ENCODE measurements at places on chromosomes 3 and 15.
A peak's percentile ranks its signal among the peaks of the same experiment; 100 is the strongest.

DNA sequence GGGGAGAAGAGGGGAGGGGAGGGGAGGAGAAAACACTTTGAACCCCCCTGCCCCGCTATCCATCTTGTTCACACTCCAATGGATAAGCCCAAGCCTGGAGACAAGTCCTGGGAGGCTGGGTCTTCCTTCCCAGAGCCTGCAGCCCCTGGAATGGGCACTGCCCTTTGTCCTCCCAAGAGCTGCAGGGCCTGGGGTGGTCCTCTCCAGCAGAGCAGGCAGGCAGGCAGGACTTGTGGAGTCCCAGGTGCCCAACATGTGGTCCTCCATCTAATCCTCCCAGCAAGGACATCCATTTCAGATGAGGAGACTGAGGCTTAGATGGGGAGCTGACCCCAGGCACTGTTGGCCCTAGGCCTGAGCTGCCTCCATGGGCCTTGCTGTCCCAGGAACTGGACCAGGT is 10.4 kb upstream of the MESP2 start:
- DNase-seq = no peak

GRCh38 chr3:124907957-124908356 is 20.8 kb upstream of the ITGB5 start:
- no peak for DNase-seq

DNA sequence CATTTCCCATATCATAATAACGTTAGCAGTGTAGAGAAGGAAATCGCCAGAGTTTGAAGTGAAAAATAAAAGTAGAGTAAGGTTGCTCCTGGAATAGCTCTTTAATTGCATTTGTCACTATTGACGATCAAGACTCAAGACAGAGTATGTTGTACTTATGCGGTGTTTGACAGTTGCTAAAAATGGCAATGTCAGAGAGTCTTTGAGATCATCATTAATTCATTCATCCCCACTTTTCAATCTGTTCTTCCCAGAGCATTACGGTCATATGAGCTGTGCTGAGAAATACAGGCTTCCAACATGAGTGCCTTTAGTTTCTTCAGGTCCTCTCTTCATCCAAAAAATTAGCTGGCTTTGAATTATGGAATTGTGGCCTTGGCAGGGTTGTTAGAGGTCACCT is 173.8 kb upstream of the CHRM5 start:
- DNase-seq = no peak

- no peak for DNase-seq
These were observed 35.1 kb upstream of the EIF3J start for GRCh38 chr15:44501768-44502366.

GRCh38 chr3:125139386-125139785 is 73.2 kb downstream of the SLC12A8 start:
- no peak for DNase-seq

DNA sequence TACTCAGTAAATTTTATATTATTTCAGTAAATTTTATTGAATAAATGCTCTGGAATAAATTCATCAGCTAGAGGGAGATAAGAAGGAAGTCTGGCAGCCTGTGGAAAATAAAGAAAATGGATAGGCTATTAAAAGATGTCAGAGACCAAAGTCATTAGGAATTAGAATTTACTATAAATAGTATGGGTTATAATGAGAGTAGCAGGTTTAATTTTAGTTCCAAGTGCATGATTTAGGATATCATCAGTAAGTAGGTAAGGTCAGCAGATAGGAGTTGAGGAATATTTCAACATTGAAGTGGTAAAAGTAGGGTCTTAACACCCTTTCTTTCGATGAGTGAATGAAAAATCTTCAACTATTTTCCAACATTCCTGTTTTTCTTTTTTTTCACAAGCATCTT is 64.6 kb downstream of the SNRPN start:
- DNase-seq = no peak

- DNase-seq = no peak
These were observed 508.5 kb upstream of the ATP11B start for GRCh38 chr3:182284793-182285192.

DNA sequence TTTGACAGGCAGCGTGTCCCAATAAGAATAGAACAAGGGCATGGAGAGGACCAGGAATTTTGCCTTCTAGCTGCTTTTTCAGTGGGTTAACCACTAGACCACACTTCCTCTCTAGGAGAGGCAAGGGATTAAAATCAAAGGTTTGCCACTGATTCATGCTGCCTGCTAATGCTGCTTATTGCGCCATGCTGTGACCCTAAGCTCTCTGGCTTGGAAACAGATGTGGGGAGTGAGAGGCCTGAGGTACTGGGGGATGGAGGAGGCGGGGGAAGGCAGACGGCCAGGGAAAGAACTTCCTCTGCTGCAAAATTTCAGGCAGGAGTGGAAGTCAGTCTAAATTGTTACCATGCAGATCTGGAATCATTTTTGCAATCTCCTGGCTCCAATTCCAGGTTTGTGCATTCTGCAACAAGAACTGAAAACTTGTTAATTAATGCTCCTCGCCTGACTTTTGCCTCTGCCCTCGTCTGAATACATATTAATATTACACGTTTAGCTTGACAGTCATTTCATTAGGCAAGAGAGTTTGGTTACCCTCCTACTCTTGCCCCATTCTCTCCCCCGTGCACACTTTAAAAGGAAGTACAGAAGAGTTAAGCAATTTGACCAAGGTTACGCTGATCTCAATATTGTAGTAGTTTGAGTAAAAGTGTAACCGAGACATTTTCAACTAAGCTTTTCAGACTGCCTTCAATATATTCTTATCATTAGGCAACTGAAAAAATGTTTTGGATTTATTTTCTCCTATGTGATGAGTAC is 121.7 kb upstream of the SPRED1 start:
- no peak for DNase-seq

DNA sequence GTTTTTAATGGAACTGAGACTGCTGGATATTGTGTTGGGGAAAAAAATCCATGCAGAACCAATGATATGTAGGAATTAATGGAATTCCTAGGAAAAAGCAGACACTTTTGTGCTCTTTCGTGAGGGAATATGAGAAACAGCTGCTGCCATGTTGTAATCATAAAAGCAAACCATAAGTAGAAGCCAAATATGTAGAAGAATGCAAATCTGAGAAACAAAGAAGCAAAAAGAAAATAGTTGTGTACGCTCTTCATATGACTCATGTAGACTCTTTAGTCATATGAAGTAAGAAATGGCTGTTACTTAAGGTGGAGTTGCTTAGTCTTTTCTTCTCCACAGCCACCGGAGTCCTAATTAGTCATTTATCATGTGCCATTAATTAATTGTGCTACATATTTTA is 298.6 kb upstream of the ZNF717 start:
- no peak for DNase-seq

DNA sequence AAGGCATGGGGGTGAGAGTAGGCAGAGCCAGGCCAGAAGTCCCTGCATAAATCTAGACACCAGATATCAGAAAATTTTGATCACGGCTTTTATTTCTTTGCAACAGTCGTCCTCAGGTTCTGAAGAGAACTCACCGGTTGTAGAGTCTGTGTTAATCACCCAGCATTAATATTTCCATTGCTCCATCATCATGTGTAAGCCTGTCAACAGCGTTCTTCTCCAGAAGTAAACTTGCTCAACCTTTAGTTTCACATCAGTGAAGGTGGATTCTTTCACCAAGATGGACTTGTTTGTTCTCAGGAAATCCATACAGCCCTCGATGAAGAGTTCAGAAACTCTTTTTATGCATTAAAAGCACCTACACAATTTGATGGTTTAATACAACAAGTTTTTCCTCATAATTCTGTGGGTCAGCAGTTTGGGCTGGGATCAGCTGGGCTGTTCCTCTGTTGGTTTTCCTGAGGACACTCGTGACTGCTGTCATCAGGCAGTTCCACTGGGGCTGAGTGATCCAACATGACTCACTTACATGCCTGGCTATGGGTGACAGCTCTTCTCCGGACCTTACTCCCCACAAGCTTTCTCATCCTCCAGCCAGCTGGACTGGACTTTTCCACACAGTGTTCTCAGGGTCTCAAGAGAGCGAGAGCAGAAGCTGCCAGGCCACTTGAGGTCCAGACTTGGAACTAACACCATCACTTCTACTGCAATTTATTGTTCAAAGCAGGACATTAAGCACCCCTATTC is 303.4 kb downstream of the ZNF621 start:
- DNase-seq = no peak

DNA sequence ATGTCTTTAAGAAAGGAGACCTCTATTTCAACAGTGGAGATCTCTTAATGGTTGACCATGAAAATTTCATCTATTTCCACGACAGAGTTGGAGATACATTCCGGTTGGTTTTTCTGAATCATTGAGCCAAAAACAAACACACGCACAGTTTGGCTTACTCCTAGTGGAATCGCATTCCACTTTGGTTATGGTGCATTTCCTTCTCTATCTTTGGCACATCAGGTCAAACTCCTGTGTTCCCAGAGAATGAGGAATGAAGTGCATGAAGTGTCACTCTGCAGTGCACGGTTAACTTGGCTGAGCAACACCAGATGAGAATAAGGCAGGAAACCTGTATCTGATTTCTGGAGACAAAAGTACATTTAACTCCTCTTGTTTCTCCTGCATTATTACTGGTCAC is 38.5 kb downstream of the HDC start:
- DNase-seq = no peak

- no peak for DNase-seq
These were observed 404.2 kb upstream of the CDIN1 start for GRCh38 chr15:36175186-36175740.

GRCh38 chr3:16604887-16605602 is at the start of gene DAZL:
Gene DAZL (minus strand): TSS chr3:16605423. CDS start chr3:16605205, 218 bp downstream.
- no peak for DNase-seq

DNA sequence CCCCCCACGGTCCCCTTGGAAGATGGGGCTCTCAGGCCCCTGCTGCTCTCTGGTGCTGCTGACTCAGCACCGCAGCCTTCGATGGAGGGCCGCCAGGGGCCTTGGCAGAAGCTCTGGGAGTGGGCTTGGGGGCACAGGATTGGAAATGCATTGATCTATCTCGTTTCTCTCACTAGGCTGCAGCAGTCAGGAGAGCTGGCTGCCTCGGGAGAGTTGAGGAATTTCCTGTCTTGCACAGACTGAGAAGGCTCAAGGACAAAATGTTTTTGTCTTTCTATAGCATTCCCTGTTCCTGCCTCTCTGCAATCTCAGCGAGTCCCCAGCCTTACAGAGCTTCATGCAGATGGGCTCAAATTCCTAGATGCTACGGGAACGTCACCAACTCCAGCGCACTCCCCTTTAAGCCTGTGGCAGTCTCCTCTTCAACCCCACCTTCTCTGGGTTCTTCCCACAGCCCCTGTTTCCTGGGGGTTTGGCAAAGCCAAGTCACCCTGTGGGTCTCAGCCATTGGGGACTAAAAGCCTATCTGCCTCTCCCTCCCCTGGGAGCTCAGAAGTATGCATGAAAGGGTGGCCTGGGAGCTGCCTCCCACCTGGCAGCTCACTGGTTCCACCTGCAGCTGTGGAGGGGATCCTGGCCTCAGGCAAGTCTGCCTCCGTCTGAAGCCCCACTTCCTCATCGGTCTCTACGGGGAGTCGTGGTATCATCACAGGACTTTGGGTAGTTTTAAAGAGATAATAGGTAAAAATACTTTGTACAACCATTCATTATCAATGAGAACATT is 127.4 kb upstream of the HACD2 start:
- DNase-seq = no peak

DNA sequence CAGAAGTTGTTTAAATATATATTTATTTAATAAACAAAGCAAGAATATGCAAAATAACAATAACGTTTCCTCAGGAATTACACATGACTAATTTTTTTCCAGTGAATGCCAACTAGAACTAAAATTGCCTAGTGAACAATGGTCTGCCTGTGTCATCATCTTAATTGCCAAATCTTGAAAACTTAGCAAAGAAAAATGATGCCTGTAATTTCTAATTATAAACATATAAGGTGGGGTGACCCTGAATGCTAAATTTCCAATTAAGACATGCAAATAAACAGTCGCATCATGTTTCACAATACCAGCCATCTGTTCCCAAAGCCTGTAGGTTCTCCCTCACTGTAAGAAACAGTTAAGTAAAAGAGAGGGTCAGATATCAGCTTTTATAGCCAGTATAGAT is 67.6 kb upstream of the PLCL2 start:
- no peak for DNase-seq

GRCh38 chr15:47362118-47362905 is 355.0 kb upstream of the SEMA6D start:
- DNase-seq = no peak

GRCh38 chr3:128316481-128316891 is 150.2 kb downstream of the DNAJB8 start:
- DNase-seq = peak; percentile 38

DNA sequence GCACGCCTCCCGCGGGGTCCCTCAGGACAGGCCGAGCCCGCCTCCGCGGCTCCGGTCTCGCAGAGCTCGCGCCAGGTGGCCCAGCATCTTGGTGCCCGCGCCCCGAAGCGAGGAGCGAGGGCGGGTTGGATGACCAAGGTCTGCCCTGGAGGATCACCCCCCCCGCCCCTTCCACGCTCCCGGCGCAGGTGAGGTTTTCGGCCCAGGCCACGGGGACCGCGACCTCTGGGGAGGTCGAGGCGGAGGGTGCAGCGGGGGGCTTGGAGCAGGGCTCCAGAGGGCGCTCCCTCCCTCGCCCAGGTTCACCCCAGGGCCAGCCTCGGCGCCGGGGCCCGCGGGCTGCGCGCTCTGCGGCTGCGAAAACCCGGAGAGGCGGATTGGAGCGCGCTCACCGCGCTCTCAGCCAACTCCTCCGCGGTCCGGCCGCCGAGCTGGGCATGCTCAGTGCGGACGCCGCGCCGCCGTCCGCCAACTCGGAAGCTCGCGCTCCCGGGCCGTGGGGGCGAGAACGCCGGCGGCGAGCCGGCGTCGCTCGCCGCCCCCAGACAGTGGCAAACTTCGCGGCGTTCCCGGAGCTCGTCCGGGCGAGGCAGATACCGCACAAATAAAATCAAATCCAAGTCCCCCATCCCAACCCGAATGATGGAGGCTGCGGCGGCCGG is at the start of gene MED12L:
Gene MED12L (plus strand): TSS at position 438 of the 662 bp plus-strand sequence. CDS start 1,263 bp downstream, outside the sequence.
- DNase-seq = no peak

DNA sequence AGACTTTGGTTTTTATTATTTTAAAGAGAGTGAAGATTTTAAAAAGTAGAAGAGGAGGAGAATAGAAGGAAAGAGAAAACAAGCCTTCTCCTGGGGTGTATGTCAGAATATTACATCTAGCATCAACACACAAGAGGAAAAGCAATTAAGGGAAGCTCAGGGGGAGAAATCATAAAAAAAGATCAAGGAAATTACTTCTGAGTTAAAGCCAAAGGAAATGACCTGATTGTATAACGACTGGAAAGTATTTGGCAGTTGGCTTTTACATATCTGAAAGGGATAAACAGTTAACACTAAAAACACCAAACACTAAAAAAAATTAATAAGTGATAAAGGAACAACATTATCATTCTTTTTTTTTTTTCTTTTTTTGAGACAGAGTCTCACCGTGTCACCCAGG is 58.4 kb downstream of the CPNE4 start:
- DNase-seq = no peak

DNA sequence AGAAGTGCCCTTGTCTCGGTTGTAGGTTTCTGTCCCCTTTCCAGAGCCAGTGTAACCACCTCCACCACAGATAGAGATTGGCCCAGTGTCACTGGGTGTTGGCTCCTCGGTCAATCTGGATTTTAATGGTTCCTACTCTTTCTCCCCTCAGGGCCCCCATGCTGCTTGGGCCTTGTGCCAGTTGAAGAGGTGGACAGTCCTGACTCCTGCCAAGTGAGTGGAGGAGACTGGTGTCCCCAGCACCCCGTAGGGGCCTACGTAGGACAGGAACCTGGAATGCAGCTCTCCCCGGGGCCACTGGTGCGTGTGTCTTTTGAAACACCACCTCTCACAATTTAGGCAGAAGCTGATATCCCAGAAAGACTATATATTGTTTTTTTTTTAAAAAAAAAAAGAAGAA is 75.2 kb downstream of the BOC start:
- no peak for DNase-seq

- DNase-seq = no peak
These were observed 27.6 kb downstream of the IL16 start for GRCh38 chr15:81224232-81224631.

- DNase-seq = no peak
These were observed 54.2 kb downstream of the FBXL2 start for GRCh38 chr3:33331414-33331813.
